ENCODE measurements at places on chromosomes 5 and 9. TPM values are rescaled to one million over a fixed set of nuclear protein-coding genes. Genes with fewer than 3 reads are reported as not detected.

The HAVCR1 gene
- 1.4 TPM for total RNA-seq

The CDX1 gene
- not detected for total RNA-seq

The ACSL6 gene
- total RNA-seq, result 22.2 TPM

The CARD9 gene
- total RNA-seq, result 0.86 TPM

GRCh38 chr9:108416324-108416723 is 439.5 kb downstream of the ACTL7B start:
- H3K27me3 ChIP-seq, result no peaks in the 10 kb centered on the region
- H3K36me3 ChIP-seq, result no peaks in the 10 kb centered on the region
- no peak for DNase-seq
- no peak overlapping the region for H3K4me3 ChIP-seq

DNA sequence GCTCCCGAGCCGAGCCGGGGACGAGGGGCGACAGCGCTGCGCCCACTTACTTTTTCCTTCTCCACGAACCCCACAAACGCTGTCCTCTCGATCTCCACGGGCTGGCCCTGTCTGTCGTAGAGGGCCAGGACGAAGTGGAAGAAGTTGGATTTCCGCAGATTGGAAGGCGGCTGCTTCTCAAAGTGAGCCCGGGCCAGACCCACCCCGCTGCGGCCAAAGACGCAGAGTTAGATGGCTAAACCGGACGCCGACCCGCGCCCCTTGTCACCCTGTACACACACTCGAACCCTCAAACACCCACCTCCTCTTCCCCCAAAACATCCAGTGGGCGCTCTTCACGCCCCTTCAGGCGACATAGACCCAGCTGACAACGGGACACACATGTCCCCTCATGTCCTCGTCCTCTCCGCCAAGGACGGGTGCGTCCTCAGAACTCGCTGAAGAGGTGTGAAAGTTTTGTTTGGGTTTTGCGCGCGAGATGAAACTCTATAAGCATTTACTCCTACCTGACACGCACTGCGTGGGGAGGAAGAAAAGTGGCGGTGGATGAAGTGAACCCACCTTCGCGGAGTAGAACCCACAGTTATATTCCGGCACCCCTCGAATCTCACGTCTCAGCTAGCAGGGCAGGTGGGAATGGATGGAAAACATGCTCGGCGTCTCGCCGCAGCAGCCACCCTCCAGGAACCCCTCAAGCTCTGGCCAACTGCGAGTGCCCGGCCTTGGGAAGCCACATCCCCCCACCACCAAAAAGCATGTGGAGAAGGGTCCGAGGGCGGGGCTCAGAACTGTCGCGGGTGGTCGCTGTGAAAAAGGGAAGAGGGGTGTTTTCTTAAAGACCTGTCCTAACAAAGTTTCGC is 2.6 kb downstream of the EBF1 start:
- peaks cover 66% of the 10 kb centered on the region for H3K27me3 ChIP-seq
- DNase-seq, result no peak
- H3K4me3 ChIP-seq, result peak overlapping the region; percentile 94
- H3K36me3 ChIP-seq, result peaks cover 2% of the 10 kb centered on the region
- H3K27ac ChIP-seq, result no peak overlapping the region

GRCh38 chr9:130687615-130688014 is 6.0 kb upstream of the EXOSC2 start:
- H3K27ac ChIP-seq, result peak overlapping the region; percentile 37
- no peaks in the 10 kb centered on the region for H3K36me3 ChIP-seq
- no peak for DNase-seq
- H3K27me3 ChIP-seq, result no peaks in the 10 kb centered on the region
- peak overlapping the region; percentile 60 for H3K4me3 ChIP-seq

DNA sequence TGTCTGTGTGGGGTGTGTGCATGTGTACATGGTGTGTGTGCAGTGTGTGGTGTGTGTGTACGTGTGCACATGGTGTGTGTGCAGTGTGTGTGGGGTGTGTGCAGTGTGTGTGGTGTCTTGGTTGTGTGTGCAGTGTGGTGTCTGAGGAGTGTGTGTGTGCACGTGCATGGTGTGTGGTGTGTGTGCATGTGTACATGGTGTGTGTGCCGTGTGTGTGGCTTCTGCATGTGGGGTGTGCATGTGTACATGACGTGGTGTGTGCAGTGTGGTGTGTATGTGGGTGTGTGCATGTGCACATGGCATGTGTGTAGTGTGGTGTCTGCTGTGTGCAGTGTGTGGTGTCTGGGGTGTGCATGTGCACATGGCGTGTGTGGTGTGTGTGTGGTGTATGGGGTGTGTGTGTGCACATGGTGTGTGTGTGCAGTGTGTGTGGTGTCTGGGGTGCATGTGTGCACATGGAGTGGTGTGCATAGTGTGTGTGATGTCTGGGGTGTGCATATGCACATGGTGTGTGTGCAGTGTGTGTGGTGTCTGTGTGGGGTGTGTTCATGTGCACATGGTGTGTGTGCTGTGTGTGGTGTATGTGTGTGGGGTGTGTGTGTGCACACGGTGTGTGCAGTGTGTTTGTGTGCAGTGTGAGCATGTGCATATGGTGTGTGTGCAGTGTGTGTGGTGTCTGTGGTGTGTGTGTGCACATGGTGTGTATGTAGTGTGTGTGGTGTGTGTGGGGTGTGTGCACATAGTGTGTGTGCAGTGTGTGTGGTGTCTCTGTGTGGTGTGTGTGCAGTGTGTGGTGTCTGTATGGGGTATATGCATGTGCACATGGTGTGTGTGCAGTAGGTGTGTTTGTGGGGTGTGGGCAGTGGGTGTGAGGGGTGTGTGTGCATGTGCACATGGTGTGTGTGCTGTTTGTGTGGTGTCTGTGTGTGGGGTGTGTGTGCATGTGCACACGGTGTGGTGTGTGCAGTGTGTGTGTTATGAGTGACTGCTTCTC is 40.6 kb upstream of the ZNG1F start:
- H3K27ac ChIP-seq, result no peak overlapping the region
- H3K4me3 ChIP-seq, result no peak overlapping the region
- no peak for DNase-seq
- H3K36me3 ChIP-seq, result no peaks in the 10 kb centered on the region
- H3K27me3 ChIP-seq, result no peaks in the 10 kb centered on the region

DNA sequence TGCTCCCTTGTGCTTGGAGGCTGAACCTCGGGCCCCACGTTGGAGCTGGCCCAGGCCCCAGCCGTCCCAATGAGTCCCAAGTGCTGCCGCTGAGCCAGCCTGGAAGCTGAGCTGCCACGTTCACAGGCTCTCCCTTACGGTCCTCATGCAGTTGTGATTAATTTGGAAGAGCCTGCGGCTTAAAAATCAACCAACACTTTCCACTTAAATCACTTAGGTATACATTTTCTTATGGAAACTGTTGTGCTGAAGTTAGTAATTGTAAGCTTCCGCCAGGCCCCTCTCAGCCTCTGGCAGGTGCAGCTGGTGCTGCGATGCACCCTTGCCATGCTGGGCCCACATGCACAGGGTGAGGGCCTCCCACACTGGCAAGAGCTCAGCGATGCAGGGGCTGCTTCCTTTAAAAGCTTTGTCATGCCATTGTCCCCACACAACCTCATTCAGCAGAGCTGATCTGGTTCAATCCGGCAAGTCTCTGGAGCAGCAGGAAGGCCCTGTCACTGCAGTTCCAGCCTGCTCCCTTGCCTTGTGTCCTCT is 61.0 kb downstream of the IPPK start:
- H3K4me3 ChIP-seq, result no peak overlapping the region
- H3K27ac ChIP-seq, result no peak overlapping the region
- H3K27me3 ChIP-seq, result no peaks in the 10 kb centered on the region

- peak overlapping the region; percentile 82 for H3K4me3 ChIP-seq
- no peaks in the 10 kb centered on the region for H3K27me3 ChIP-seq
- H3K4me1 ChIP-seq, result peaks cover 31% of the 10 kb centered on the region
- peak overlapping the region; percentile 65 for H3K27ac ChIP-seq
- DNase-seq, result no peak
Measured at GRCh38 chr9:134405527-134405926, 79.3 kb downstream of the RXRA start.

- H3K36me3 ChIP-seq, result peaks cover 12% of the 10 kb centered on the region
- H3K27ac ChIP-seq, result no peak overlapping the region
- no peaks in the 10 kb centered on the region for H3K27me3 ChIP-seq
- no peak overlapping the region for H3K4me3 ChIP-seq
- H3K4me1 ChIP-seq, result peaks cover 18% of the 10 kb centered on the region
- no peak for DNase-seq
Measured at GRCh38 chr5:141529873-141530272, 41.0 kb downstream of the PCDHGC5 start.
